NCI-H187 treated with DMSO at 0.1 percent for 48 hours (cell line): ENCODE measurements at places on chromosomes 4 and X.

- DNase-seq, result no peak
Measured at GRCh38 chrX:31166416-31166815, 94.6 kb upstream of the FTHL17 start.

GRCh38 chr4:113740857-113741379 lies 20.6 kb downstream of the CAMK2D start:
- DNase-seq, result no peak

GRCh38 chr4:60934566-60935295 lies 265.4 kb upstream of the ADGRL3 start:
- no peak for DNase-seq

DNA sequence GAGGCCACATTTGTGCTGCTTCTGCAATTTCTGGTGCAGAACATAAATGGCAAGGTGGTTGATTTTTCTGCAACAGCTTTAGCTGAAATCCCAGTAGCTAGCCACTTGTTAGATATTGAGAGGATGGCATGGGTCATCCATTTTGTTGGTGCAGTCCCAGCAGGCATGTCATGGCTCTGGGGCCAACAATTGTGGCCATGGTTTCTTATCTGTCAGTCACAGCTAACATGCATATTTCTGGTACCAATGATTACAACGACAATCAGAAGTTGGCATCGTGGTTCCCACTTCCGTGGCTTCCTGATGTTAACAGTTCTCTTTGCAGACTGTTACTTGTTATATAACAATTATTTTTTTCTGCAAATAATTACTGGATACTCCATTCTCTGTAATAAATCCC lies 42.8 kb upstream of the PRKG2 start:
- DNase-seq, result no peak

DNA sequence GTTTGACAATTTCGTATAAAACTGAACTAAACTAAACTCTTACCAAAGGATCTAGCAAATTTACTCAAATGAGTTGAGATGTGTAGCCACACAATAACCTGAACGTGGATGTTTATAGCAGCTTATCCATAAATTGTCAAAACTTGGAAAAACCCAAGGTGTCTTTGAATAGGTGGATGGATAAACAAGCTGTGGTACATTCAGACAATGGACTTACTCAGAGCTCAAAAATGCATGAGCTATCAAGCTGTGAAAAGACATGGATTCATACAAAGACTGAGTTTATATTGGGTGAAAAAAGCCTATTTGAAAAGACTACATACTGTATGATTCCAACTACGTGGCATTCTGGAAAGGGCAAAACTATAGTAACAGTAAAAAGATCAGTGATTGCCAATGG lies 69.5 kb downstream of the LARP1B start:
- no peak for DNase-seq

DNA sequence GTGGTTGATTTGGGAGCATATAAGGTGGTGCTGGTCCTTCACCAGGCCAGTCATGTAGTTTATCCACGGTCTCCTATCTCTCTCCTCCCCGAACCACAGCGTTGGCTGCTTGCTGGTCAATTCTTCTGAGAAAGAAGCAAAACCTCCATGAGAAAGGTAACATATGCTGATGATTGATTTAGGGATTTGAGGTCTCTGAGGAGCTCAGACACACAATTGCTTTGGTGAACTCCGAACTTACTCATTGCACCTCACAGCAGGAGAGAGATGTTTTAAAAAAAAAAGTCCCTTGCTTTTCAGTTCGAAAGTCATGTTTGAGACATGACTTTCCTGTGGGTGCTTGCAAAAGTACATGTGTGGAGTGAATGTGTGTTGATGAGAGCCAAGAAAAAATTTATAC lies 100.2 kb downstream of the TSPAN7 start:
- DNase-seq, result no peak

DNA sequence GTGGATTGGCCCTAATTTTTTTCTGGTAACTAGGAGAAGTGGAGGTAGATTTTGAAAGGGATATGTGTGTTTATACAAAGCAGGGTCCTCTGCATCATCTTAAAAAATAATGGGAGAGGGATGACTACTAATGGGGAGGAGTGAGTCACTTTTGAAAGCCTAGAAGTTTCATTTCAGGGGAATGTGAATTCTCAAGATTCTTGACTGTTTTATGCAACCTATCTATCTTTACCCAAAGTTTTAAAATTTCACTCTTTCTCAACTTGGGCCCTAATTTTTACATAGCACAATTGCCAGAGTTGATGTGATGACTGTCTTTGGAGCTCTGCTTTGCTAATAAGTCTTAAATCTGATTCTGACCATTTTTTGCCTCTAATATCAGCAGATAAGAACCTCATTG lies 445.2 kb downstream of the GRXCR1 start:
- no peak for DNase-seq

DNA sequence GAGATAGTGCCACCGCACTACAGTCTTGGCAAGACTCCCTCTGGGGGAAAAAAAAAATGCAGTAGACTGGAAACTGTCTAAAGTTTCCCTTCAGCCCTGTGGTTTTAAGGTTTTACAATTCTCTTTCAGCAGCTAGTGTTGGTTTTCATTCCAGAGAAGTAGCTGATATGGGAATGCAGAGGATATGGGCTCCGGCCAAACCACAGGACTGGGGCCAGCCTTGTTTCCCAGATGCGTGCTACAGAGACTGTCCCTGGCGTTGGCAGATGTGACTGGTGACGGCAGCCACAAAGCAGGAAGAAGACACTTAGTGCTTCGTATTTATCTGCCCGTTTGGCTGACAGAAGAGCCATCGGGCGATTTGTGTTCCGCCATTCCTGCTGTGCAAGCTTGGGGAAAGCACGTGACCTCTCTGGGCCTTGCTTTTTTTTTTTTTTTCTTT lies 43.2 kb downstream of the ZBTB49 start:
- no peak for DNase-seq

DNA sequence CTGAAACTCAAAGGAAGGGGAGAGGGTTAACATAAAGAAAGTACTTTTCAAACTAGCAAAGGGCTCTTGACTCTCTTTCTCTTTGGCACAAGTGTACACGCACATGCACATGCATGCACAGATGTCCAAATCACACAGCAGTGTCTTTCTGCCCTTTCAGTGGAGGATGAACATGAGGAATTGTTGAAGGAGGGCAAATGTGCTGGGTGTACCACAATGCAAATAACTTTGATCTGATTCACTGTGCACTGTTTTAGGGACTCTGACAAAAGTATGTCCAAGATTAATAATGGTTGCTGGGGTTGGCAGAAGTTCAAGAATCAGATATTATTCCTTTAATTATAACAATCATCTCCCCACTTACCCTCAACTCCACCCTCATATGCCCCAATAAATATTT lies 93.8 kb downstream of the GPC4 start:
- DNase-seq, result no peak

DNA sequence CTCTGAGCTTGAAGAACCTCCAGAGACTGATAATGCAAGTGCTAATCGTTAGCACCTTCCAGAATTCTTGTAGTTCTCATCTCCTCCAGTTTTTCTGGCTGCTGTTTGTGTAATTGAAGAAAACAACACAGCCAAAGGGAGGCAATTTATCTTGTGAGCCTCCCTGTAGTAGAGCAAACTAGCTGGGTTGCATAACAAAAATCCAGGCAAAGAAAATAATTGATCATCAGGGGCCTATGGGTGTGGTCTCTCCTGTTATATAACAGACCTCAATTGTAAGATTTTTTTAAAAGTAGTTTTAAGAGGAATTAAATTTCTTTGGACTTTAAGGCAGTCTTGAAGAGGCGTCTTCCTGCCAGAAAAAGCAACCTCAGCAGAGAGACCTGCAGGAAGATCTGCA lies 817.0 kb downstream of the CENPC start:
- no peak for DNase-seq

GRCh38 chrX:38860106-38861013 lies 59.1 kb downstream of the MID1IP1 start:
- DNase-seq, result no peak

DNA sequence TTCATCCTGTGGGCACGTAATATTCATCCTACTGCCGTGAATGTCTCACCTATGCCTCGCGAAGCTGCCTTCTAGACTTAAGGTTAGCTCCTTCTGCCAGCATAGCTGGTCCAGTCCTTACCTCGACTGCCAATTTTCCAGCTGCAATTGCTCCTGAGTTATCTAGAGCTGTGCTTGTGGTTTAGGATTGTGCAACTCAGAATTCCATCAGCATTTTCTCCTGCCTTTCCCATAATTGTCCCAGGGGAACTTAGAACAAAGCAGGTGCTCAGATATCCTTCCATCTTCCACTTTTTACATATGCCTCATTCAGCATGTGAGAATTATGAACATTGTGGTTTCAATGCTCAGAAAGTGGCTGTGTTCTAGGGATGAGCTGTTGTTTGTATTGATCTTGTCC lies 131.4 kb upstream of the ADGRL3 start:
- peak; percentile 70 for DNase-seq

DNA sequence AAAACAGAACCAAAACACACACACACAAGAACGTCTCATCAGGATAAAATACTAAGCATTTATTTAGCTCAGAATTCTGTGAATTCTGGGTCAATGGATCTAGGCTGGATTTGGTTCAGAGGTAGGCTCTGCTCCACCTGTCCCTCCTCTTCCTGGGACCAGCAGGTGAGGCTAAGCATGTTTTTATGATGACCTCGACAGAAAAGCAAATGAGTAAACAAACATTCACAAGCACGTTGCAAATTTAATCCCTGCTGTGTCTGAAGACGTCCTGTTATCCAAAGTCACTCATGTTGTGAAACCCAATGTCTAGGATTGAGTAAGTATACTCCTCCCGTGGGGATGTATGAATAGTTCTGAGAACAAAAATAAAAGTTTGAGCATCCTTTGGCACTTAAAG lies 371.4 kb upstream of the TECRL start:
- DNase-seq, result no peak

DNA sequence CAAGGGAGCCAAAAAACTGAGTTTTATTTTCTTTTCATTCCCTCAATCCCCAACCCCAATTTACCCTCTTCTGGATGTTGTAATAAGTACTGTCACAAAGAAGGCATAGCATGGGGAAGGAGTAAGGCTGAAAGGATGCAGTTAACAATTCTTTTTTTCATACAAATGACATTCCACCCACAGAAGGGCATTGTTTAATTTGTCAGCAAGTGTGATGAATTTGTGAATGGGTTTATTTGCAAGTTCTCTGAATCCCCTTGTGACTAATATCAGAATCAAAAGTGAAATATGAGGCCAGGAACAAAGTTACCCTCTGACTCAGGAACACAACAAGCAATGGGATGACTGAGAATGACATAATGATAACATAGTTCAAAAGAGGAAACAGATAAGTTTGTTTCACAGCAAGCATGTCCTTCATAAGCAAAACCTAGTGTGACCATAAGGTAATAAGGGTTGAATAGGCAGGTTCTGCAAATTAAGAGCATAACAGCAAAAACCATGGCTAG lies 2.1 kb downstream of the GEMIN8 start:
- DNase-seq, result no peak

DNA sequence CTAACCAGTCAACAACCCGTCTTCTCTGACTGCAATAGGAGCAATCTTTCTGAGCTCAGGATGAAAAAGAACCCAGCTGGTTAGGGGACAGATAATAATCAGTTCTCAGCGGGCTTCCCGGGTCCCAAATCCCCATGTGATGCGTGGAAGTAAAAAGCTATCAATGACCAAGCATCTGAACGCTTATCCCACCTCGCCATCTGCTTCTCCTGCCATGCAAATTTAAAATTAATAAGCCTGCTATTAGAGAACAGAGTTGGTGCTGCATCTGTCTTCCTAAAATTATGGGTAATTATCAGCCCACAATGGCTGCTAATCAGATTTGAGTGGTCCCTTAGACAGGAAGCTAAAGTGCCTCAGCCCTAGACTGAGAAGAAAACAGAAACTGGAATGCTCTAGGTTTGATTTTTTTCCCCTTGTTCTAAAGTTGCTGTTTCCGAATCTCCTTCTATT lies 37.5 kb downstream of the AFAP1 start:
- DNase-seq, result no peak

DNA sequence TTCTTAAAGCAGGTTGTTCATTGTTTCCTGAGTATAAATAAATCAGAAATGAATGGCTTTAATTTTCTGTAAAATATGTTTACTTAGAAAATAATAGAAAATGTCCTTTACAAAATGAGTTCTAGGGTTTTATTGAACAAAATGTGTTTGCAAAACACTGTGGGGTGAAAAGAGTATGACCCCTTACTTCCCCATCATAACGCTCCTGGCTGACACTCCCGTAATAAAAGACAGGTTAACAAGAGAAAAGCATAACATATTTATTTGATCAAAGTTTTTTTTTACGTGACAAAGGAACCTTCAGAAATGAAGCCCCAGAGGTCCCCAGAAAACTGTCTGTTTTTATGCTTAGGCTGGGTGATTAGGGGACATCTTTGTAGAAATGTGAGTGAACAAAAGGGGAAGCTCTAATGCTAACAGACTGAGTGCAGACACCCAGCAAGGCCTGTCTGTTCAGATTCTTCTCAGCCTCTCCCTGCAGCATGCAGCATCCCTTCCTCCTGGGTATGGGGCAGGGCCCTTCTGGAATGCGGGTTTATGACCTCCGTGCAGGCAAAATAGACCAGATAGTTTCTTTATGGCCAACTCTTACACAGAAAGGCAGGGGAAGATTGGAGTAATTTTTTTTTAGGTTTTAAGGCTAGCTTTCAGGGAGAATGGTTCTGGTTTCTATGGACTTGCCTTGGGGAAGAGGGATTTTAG lies 26.1 kb downstream of the ZFP42 start:
- DNase-seq, result no peak

DNA sequence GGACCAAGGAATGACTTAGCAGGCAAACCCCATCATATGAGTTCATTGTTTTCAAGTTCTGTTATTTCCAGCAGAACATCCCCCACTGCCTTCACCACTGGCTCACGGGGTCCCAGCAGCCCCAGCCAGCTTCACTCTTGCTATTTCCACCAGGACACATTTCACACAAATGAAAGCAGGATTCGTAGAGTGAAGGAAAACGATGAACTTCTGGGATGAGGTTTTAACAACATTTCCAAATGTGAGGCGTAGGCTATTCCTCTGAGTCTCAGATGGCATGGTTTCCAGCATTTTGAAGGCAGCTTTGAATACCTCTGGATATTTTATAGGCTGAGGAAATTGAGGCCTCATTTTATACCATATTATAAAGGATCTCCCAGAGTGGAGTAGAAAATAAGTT lies 32.9 kb upstream of the EGFL6 start:
- no peak for DNase-seq

GRCh38 chr4:183861426-183861825 lies 43.7 kb upstream of the STOX2 start:
- no peak for DNase-seq

DNA sequence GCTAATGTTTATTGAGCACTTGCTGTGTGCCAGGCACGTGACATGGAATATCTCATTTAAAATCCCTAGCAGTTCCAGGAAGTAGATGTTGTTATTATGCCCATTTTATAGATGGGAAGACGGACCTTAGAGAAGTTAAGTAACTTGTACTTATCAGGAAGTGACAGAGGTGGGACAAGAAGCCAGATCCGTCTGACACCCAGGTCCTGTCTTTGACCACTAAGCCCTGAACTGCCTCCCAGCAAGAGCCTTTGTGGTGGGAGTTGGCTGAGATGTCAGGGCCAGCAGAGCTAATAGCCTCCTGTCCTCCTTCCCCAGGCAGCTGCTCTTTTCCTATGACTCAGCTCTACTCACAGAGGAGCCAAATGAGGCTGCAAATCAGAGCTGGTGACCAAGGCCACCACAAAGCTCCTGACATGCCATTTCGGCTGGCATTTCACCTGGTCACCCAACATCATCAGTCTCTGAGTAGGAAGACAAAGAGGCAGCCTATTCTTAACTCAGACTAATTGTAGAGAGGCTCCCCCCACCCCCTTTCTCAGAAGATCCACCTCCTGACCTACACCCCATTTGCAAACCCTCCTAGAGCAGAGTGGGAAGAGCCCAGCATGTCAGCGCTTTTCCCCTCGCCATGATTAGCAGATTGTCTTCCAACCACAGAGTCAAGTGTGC lies 175.1 kb upstream of the KIT start:
- DNase-seq, result no peak
